ENCODE measurements at places on chromosomes 1 and 21.

DNA sequence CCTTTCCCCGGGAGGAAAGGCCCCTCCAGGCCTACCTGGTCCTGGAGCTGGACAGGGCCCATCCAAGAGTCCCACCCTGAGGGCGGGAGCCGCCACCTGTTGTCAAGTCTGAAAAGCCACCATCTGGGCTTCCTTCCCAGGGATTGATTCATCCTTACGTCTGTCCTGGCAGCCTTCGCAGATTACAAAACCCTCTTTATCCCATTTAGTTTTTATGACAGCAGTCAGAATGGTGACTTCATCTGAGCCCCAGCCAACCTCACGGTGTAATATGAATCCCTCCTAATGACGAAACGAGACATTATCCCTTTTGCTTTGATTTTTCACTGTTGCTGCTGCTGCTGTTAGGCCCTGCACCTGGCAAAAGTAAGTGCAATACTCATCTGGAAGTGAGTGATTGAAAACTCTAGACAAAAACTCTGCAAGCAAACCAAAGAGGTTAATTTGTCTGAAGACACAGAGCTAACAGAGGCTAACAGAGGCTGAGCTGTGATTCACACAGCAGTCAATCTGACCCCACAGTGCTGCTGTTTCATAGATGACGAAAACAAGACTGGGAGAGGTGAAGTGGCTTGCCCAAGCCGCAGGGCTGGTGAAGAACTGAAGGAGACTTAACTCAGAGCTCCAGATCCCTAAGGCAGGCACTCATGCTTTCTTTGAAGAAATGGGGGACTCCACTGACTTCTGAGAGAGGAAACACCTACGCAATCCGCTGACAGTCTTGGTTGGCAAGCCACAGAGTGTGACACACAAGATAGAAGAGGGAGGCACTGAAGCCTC, 30.0 kb upstream of the S100A7 start:
- DNase-seq: peak; percentile 91

- no peak for DNase-seq
These were observed 380 bp downstream of the MFN2 start for GRCh38 chr1:11980676-11980972.

GRCh38 chr1:89070509-89070908, 5.5 kb upstream of the GBP1 start:
- no peak for DNase-seq

GRCh38 chr21:25848309-25848708, 113.5 kb downstream of the GABPA start:
- DNase-seq: no peak

GRCh38 chr1:87867626-87868025, 538.9 kb downstream of the LMO4 start:
- DNase-seq: no peak

DNA sequence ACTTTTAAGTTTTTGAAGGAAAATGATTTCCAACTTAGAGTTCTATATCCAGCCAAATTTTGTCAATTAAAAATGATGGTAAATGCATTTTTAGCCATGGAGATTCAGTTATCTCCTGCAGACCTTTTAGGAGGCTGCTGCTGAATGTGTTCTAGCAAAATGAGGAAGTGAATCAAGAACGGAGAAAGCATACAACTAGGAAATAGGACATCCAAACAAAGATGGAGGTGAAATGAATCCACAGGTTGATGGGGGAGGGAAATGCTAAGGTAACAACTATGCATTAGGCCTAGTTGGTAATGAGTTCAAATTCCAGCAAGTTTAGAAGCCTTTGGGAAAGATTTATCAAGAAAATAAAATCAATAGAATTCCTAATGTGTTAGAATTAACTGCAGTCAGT, 80.5 kb downstream of the FNBP1L start:
- no peak for DNase-seq

DNA sequence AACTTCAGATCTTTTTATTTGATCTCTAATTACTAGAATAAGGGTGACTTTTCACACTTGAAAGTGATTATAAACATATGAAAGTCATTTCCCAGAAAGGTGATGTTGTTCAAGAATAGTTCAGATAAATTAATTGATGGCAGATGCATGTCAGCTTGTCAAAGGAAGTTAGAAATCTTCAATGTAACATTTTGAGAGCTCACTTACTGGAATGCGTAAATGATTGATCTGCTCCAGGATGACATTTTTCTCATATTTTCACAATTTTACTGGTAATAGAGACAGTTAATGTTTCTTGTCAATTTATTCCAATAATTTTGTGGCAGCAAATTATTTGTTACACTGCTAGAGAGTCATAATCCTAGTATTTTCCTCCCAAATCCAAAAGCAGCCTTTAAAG, 424.2 kb downstream of the PLA2G4A start:
- no peak for DNase-seq

DNA sequence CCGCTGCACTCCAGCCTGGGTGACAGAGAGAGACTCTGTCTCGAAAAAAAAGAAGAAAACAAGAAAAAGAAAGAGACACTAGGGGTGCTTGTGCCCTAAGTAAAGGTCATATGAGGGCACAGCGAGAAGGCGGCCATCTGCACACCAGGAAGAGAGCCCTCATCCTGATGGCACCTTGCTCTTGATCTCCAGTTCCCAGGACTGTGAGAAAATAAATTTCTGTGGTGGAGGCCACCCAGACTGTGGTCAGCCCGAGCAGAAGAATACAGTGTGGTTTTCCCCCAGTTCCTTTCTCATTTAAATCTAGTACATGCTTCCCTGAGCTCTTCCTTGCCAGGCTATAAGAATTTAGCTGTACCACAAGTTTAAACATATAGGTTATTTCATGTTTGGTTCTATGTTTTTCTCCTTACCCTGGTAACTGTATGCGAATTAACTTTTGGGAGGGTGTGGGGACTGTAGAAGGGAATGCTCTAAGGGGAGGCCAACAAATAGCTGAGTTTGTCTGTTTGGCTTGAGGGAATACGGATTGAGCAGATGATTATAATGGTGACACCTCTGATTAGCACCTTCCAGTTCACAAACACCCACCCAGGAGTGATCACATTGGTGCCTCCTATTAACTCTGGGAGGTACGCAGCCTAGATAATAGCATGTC, 119.6 kb upstream of the ERRFI1 start:
- DNase-seq: no peak

- DNase-seq: peak; percentile 35
These were observed 63.3 kb upstream of the ZC3H11B start for GRCh38 chr1:219676012-219676765.

DNA sequence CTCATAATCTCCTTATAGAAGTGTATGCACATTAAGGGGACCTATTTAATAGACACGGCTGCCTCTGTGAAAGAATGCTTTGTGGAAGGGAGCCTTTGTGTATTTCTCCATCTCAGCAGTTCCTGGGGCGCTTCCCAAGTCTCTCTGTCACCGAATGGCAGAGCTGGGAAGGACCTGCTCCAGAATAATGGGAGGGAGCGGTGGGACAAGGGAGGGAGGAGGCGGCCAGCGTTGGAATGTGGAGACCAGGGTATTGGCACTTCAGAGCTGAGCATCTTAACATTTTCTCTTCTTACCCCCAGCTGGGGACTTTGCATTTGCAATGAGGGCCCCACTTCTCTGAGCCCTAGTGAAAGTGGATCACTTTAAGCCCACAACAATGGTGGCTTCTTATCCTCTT, 23.9 kb downstream of the CACHD1 start:
- no peak for DNase-seq

DNA sequence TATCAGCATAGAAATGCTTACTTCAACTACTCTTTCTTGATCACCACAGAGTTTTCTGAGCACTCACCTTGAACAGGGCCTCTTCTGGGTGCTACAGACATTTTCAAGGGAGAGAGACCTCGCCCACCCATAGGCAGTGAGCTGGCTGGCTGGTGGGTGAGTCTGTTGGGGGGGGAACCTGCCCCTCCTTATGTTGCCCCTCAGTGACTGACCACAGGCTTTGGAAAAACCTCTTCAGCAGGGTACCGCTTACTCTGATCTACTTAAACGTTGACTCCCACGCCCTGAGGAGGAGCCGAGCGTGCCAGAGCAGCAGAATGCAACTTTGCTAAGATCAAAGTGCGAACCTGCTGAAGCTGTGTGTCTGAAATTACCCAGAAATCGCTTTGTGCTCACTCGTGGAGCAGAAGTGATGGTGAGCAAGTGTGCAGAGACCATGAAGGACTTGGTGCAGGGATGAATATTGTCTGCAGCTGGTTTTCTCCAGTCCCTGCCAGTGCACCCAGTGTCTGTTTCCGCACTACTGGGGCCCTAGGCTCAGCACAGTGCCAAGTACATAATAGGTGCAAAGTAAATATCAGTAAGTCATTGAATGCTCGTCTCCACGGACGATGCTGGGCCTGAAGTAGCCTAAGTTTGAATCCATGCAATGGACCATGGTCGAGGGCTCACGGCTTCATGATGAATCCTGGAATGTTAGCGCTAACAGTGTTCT, 158.7 kb upstream of the IRF2BP2 start:
- no peak for DNase-seq

- DNase-seq: no peak
These were observed 166.8 kb upstream of the ARHGEF16 start for GRCh38 chr1:3287656-3288160.

DNA sequence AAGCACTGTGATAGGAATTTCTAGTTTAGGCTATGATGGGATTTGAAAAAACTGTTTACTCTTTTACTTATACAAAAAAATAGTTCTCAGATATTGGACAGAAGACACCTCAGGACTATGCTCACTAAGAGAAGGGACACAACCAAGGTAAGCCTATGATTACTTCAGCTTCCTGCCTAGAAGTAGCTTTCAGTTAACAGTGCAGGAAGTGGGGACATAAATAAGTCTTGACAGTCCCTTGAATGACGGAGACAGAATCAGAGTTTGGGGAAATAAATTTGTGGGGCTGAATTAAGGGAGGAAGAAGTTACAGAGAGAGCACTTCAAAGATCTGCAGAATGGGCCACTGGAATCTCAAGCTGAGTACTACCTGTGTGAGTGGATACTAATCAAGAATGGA, 53.8 kb upstream of the OLFM3 start:
- no peak for DNase-seq

- no peak for DNase-seq
These were observed 21.4 kb downstream of the NADK start for GRCh38 chr1:1756661-1757421.

GRCh38 chr1:52926864-52927211, 238 bp upstream of the SCP2 start:
- no peak for DNase-seq

GRCh38 chr1:183568176-183569021, 21.9 kb downstream of the NCF2 start:
- DNase-seq: no peak

GRCh38 chr1:164675342-164675904, 116.4 kb downstream of the PBX1 start:
- DNase-seq: no peak

GRCh38 chr1:197146101-197147095, at the start of gene ASPM:
ASPM (minus strand) TSS chr1:197146669; CDS start chr1:197146437, 232 bp downstream.
- DNase-seq: peak; percentile 99

- no peak for DNase-seq
These were observed 37.7 kb downstream of the VTCN1 start for GRCh38 chr1:117173006-117173405.

GRCh38 chr1:106055855-106056254, 1000.6 kb upstream of the PRMT6 start:
- DNase-seq: no peak

GRCh38 chr1:190196020-190196419, 281.6 kb downstream of the BRINP3 start:
- DNase-seq: no peak

DNA sequence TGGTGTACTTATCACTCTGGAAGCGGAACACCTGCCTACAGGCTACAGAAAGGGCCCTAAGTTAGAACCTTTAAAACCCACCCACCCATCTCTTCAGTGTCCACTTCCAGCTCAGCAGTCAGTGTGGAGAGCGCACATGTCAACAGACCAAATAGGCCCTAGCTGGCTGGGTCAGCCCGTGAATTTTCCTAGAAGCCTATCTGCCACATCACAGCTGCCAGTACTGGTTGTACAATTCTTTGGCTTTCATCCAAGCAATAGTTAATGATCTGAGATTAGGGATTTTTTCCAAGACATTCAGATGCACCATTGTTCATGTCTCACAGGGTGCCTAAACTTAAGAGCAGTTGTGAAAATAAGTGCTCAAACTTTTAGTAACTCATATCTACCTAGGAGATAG, 197.1 kb downstream of the KCNK2 start:
- DNase-seq: no peak

- DNase-seq: no peak
These were observed 17.9 kb downstream of the ELAPOR1 start for GRCh38 chr1:109131800-109132199.

- DNase-seq: no peak
These were observed 33.6 kb downstream of the CATSPERE start for GRCh38 chr1:244494653-244495052.

DNA sequence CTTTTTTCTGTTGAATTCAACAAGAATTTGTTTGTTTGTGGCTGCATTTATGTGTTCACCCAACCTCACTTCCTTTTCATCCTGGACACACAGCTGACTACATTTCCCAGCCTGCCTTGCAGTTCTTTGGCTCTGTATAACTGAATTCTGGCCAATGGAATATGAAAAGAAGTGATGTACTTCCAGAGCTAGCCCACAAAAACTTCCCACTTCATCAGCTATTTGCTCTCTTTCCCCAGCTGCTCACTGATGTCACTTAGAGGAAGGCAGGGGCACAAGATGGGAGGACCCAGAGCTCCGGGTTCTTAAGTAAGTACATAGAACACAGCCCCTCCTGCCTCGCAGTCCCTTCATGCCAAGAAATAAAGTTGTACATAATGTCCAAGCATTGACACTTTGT, 235.0 kb upstream of the FGGY start:
- peak; percentile 95 for DNase-seq

GRCh38 chr1:35223084-35223630, 30.2 kb upstream of the SFPQ start:
- DNase-seq: no peak

- peak; percentile 50 for DNase-seq
These were observed 156.9 kb upstream of the GJB5 start for GRCh38 chr1:34597877-34598514.

DNA sequence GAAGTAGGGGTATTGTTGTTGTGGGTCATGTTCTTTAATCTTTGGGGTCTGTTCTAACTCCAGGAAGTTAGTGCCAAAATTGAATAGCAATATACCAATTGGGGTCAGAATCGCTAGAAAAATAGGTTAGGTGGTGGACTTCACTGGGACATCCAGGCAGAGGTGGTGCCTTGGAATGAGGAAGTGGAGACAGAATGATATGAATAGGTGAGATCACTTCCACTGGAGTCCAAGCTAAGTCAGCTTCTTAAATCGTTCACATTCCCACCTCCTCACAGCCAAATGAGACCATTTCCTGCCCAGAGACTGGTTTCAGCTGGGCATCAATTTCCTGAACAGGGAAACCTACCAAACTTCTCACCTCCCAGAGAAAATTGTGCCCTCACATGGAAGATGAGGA, 137.8 kb upstream of the RAB4A start:
- DNase-seq: no peak

DNA sequence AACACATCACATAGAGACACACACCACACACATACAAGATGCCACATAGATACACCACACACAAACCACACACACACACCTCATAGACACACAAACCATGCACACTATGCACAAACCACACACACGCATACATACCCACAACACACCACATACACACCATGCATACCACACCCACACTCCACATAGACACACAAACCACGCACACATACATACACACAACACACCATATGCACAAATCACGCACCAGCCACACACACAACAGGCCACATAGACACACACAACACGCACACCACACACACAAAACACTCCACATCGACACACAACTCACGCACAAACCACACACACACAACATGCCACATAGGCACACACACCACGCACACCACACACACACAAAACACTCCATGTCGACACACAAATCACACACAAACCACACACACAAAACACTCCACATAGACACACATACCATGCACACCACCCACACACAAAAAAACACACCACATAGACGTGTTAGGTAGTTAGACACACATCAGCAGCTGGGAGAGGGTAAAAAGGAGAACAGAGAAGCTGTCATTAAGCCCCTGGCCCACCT, 49.5 kb upstream of the SLC19A1 start:
- no peak for DNase-seq
